ENCODE measurements at places on chromosomes 7 and 10.

DNA sequence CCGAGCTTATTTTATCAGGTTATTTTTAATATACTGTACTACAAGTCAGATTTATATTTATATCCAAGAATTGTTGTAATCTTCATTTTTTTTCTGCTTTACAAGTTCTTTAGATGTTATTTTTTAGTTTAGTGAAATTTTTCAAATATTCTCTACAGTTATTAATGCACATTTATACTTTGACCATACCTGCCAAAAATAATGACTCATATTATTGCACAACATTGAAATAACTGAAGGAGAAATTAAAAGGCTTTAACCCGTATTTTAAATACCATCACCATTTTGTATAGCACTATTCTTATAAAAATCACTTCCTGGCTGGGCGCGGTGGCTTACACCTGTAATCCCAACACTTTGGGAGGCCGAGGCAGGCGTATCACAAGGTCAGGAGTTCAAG lies 278.5 kb downstream of the BICC1 start:
- no peak for DNase-seq

DNA sequence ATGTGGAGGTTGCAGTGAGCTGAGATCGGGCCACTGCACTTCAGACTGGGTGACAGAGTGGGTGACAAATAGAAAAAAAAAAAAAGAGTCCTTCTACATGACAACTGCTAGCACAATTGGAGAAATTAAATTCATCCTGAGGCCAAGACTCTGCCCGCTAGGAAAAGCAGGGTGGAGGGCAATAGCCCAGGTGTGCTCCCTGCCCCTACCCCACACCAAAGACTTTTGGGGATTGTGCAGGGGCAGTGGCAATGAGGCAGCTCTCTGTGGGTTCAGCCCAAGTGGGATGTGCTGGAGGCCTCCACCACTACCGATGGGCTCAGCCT lies 61.3 kb downstream of the TMEM209 start:
- no peak for DNase-seq

DNA sequence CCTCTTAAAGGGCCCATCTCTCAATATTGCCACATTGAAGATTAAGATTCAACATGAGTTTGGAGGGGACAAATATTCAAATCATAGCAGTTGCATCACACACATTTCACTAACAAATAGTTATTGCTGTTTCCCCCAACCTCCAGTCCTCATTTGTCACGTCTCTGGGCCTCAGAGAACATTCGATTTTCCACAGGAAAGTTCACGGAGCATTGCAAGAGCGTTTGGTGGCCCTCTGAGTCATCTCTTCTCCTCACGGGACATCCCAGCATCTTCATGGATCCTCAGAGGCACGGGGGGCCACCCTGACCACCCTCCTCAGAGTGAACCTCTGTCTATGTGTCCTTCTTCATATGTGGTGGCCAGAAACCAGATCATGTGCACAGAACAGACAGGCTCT lies 50.3 kb upstream of the CHST15 start:
- no peak for DNase-seq

DNA sequence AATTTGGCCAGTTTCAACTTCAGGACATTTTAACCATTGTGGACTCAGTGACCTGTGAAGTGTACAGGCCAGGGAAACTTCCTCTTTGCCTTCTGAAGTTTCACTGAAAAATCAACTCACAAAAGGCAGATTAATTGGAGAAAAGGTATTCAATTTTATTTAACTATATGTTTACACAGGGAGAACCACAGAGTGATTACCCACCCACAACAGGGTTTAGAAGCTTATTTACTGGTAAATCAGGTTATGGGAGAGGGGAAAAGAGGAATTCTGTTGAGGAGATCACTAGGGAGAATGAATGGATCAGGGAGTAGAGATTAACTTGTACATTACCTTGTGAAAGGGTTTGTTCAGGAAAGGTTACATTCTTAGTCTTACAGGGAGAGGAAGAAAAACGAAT lies 1.7 kb upstream of the AKR1D1 start:
- no peak for DNase-seq

DNA sequence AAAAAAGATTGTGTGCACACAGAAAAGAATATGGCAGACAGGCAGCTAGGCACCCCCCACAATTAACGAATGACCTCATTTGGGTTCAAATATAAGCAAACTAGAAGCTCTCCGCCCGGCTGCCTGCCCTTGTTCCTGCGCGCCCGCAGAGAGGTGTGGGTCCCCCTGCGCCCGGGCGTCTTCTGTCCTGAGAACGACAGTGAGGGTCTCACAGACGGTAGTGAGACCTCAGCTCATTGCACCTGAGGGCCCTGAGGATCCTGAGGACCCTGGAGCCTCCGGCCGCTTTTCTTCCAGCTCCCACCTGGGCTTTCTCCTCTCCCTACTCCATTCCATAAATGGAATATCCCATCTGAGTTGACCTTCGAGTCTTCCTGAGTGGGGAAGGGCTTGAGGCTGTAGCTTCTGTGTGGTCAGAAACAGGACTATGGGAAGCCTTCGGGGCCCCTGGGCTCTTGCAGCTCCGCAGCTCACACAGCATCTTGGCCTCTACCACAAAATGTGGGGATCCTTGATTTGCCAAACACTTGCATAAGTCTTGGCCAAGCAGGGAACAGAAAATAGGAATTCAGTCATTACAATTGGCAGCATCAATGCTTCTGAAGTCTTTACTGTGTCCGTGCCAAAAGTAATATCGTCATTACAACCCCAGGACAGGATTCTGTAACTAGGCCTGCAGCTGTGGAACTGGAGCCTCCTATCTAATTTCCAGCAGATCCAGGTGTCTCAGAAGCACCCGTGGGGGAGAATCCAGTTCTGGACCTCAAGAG lies 43.8 kb downstream of the JAKMIP3 start:
- no peak for DNase-seq

DNA sequence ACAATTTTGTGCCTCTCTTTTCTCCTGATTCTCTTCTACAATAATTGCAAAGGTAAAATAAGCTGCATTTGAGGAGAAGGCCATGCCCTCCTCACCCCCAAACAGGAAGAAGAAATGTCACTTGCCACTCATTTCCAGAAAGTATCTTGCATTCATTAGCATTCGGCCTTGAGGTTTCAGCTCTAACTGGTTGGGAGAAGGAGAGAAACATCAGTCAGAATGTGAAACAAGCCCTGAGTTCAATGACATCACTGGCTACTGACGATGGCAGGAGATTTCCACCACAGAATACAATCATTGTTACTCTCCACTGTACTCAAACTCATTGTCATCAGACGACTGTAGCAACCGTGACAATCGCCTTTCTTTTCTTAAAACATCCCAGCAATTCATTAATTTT lies 72.8 kb downstream of the PRKCQ start:
- DNase-seq, result no peak

DNA sequence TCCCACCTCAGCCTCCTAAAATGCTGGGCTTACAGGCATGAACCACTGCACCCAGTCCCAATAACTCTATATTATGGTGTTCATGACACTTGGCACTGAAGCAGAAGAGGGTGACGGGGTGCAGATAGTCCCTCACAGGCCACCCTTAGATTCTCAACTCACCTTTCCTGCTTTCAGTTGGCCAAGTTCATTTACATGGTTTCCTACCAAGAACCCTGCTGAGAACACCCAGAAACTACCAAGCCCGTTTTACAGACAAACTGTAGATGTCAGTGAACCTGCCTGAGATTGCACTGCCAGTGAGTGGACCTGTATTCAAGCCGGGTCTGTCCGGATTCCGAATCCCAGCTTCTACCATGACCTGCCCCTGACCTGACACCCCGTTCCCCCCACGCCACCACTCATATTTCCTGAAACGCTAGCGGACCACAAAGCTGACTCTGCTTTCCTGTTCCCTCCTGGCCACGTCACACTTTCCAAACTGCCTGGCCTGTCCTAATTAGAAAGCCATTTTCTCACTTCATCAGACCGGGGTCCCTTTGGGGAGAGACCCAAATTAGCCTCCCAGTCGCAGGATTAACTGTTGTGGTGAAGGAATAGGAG lies 17.3 kb downstream of the GRID2IP start:
- DNase-seq, result no peak

- no peak for DNase-seq
Observed at GRCh38 chr7:157979636-157980340, 607.8 kb downstream of the PTPRN2 start.

DNA sequence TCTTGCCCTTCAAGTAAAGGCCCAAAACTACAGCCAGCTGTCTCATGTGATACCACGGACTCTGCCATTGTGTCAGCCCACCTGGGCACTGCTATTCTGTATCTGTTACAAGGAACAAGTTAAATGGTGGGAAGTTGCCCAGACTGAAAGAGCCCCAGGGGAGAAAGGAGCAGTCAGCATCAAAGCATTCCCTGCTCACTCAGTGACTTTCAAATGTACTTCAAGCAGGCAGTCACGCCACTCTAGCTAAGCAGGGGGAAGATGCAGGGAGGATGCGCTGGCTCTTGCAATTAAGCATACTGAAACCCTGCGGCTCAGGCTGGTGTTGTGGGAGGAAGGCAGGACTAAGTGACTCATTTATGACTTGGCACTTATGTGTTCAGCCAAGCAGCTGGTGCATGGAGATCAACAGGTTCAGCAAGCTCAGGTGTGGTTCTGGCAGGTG lies 1249.6 kb downstream of the TYW1 start:
- no peak for DNase-seq

DNA sequence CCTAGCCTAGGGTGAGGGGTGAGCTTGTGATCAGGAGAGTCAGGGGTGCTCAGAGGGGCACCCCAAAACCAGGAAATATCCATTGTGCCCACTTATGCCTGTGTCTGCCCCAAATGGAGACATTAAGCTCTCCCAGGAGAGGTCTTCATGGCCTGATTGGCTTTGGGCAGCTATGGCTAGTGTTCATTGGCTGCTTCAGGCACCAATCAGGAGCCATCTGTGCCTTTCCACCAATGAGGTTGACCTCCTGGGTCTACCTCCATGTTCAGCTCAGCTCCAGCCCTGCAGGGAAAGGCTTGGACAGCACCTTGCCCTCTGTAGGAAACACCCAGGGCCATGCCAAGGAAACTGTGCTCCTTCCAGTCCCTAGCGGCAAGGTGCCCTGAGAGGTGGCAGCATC lies 23.9 kb upstream of the HSPB1 start:
- DNase-seq, result no peak

GRCh38 chr10:11934262-11934661 lies 108.3 kb downstream of the UPF2 start:
- no peak for DNase-seq

DNA sequence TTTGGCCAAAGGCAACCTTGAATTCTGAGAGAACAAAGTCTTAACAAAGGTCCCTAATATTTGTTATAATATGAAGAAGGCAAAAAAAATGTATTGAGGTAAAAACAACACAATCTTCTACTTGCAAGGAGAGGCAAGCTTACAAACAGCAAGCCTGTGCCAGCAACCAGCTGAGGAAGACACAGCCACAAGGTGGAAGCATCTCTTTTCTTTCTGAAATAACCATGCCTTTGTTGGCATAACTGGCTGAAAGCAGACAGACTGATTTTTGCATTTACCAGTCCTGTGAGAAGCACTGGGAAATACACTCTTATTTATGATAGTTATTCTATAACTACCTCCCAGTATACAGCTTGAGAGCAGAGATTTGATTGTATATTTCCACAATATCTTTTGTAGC lies 292.0 kb downstream of the PHTF2 start:
- no peak for DNase-seq

DNA sequence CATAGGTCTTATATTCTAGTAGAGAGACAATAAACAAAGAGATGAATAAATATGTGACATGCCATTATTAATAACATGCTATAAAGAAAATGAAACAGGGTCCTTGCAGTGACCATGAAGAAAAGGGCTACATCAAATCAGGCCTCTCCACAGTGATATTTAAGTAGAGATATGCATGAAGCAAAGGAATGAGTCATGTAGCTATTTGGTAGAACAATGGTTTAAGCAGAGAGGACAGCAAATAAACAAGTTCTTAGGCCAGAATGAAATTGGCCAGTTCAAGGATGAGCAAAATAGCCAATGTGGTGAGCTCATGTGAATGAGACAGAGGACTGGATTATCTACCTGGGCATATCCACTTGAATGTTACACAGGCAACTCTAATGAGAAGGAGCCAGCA lies 172.2 kb upstream of the FERD3L start:
- no peak for DNase-seq

DNA sequence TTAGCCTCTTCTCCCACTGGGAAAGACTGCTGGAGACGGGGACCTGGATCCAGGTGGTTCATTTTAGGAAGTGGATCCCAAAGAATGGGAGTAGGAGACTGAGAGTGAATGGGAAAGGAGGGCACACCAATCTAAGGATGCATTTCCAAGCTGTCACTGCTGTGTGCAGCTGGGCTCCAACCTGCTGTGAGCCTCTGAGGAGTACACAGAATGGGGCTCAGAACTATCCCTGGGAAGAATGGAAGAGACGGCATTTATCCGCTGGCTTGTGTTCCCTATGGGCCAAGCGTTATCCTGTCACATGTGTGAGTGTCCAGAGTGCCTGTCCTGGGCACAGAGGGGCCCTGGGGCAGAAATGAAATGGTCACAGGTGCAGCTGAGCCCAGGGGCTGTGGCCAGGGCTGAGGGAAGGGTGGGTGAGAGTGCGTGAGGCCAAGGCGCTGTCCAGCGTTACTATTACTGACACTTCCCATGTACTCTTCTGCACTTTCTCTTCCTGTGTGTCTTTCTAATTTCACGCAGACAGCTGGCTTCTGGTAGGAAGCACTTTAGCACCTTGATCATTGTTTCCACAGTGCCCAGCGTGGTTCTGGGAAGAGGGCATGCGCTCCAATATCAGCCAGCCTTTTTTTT lies 35.4 kb upstream of the PODXL start:
- no peak for DNase-seq

DNA sequence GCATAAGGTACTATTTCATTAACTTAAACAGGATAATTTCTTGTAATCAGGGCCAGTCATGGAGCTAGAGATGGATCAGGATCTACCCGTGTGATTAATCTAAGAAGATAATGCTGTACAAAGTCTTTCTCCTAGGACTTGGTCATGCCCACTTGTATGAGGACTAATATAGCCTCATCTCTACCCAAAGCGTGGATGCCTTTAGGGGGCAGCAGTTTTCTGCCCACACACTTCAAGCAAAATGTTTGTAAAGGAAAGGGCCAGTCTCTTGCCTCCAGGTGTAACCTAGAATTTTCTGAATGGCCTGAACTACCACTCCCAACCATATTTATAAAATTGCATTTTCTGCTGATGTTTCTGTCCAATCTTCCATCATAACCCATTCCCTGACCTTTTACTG lies 764.0 kb upstream of the IGFBP3 start:
- no peak for DNase-seq

DNA sequence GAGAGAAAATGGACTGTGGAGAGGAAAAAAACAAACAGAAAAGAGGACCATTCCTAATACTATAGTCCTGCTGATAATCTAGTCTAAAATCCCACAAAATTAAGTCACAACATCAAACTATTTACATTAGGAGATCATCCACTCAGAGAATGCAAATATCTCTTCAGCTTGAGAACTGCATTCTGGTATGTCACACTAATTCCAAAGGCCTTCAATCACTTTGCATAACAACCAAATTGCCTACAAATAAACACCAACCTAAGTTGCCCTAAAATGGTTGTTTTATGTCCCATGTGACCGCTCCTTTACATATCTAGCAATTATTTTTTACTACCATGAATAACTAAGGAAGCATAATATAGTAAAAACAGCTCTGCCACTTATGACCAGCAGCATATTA lies 264.3 kb downstream of the CACNA2D1 start:
- DNase-seq, result no peak

All from activated CD8-positive, alpha-beta memory T cell treated with anti-CD3 and anti-CD28 coated beads for 1 hour (primary cell).